NCI-H1417 (cell line): ENCODE measurements at places on chromosomes 2 and 18.

DNA sequence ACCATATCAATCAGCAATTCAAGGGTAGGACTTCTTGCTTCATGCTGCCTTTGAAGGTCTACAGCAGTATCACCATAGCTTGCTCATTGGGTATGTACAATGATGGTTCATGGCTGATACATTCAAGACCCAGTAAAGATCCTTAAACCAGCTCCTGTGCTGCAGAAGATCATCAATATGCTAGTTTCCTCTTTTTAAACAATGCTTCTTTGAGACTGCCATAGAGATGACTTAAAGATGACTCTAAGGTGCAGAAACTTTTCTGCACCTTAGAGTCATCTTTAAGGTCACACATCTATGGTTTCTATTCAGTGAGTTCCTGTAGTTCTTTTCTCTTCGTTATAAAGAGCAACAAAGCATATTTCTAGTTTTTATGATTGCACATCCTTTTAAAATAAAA is 102.8 kb upstream of the KLHL14 start:
- no peak for DNase-seq

GRCh38 chr2:223366566-223366965 is 235.6 kb downstream of the SCG2 start:
- no peak for DNase-seq

GRCh38 chr2:235230821-235231601 is 262.8 kb upstream of the AGAP1 start:
- DNase-seq, result peak; percentile 84

DNA sequence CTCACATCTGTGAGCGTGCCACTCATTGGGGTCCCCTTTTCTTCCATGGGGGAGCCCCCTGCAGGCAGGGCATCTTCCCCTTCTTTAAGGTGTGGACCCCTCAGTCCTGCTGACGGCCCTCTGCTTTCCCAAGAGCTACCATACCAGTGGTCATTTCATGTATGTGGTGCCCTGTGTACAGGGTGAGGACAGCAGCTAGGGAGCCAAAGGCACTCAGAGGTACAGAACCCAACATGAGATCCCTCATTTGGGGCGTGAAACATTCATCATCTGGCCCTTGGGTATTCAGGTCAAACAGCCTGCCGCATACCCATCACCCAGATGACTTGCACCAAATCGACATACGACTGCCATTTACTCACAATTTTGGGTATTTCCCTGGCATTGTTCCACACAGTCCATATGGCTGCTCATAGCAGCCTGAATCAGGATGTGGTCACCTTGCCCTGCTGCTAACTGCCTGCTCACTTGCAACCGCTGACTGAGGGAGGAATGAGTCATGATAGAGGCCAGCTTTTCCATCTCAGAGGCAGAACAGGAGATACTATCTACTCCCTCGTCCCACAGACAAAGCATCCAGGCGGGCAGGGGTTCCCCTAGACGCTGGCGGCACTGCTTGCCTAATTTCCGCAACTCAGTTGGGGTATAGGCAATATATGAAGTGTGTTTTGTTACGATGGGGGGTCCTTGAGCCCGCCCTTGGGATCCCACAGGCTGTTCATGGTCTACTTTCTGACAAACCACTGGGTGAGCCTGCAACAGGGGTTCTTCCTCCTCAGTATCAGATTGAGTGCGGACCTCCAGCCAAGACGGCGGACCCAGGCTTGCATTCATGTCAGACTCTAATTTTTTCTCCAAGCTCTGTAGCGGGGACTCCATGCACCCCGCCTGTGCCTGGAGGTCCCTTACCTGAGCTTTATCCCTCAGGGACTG is 228.6 kb downstream of the SATB2 start:
- DNase-seq, result no peak

- peak; percentile 36 for DNase-seq
Observed at GRCh38 chr2:190882411-190882766, 1.8 kb downstream of the GLS start.

- no peak for DNase-seq
Observed at GRCh38 chr2:70012887-70013286, 51.5 kb upstream of the ASPRV1 start.

DNA sequence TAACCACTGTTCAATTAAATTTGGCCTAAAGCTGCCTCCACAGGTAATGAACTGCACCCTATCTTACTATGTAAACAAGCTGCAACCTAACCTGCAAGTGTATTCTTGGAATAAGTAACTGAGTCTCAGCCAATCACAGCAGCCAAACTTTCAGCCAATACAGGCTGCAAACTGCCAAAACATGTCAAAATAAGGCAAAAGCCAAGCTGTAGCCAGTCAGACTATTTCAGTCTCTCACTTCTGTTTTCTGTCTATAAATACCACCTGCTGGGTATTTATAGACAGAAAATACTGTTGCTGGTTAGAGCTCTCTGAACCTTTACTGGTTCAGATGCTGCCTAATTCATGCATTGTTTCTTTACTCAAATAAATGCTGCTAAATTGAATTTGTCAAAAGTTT is 14.3 kb downstream of the C2orf76 start:
- DNase-seq, result no peak

DNA sequence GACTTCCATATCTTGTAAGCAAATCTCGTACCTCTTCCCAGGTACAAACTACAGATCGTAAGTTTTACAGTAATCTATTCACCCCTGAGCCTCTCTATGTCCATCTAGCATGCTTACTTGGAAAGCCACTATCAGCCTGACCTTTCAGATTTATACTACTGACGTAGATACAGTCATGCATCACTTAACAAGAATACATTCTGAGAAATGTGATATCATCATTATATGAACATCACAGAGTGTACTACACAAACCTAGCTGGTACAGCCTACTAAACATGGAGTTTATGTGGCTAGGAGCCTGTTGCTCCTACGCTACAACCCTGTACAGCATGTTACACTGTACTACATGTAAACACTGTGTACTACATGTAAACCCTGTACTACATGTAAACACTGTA is 293.2 kb upstream of the ZNF804A start:
- no peak for DNase-seq

GRCh38 chr2:218780046-218780445 is 1.9 kb upstream of the CYP27A1 start:
- no peak for DNase-seq

DNA sequence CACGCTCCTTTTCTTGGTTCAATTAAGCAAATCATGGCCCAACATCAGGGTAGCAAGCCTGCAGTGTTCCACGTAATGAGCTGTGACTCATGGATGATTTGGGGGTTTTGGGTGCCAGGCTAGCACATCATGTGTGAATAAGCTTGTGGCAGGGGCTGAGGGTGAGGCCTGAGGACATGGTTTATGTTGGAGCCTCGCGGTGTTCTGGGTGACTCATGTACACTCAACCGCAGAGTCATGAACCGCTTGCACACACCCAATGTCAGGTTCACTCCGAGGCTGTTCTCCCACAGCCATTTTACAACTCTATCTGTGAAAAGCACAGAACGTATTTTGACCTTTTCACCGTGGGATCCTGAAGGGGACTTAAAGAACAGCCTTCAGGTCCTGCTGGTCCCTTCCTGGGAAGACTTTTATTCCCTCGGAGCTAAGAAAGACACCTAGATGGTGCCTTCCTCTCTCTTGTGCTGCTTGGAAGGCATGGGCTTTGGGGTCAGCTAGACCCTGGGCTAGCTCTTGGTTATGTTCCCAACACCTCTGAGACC is 139.9 kb upstream of the ZEB2 start:
- no peak for DNase-seq

GRCh38 chr18:58761241-58761969 is 90.1 kb downstream of the MALT1 start:
- DNase-seq, result no peak

GRCh38 chr2:218863021-218863520 is 3.5 kb downstream of the WNT6 start:
- DNase-seq, result no peak

DNA sequence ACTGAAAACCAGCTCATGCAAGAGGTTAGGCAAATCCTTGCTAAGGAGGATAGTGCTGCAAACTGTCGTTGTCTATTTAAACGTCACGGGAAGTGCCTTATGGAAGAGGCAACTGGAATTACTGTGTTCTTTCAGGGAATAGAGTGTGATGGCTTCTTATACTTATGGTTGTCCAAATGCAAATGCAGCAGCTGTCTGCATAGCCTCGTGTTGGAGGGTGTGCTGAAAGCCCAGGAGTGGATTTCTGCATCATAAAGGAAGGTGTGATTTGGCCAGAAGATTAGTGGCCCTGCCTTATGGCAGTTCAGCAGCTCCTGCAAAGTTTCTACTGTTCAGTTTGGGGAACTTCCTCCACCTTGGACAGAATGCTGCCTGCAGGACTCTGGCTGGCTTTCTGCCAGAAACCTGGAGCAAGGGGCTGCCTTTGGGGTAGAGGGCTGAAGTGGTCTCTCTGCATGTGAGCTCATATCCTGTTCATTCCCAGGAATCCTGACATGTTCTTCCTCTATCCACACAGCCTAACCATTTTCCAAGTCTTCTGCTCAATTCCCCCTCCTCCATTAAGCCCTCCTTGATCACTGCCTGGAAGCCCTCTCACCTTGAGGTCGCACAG is 321.2 kb upstream of the CXCR4 start:
- no peak for DNase-seq

DNA sequence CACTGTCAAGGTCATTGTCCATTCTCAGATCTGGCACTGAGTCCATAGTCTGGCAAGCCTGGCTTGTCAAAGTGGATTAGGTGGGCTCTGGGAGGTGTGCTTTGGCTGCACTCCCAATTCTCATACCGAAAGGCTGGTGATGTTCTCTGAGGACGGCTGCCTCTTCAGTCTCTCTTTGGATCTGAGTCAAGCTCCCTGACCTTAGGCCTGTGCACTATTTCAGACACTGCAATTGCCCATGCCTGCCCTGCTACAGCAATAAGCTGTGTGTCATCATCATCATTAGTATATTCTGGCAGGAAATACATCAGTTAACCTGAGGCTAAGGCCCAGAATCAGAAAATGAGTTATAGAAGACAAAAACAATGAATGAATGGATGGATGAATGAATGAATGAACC is 1.6 kb upstream of the SLC5A7 start:
- no peak for DNase-seq

GRCh38 chr2:30162806-30163205 is 16.0 kb downstream of the YPEL5 start:
- no peak for DNase-seq

DNA sequence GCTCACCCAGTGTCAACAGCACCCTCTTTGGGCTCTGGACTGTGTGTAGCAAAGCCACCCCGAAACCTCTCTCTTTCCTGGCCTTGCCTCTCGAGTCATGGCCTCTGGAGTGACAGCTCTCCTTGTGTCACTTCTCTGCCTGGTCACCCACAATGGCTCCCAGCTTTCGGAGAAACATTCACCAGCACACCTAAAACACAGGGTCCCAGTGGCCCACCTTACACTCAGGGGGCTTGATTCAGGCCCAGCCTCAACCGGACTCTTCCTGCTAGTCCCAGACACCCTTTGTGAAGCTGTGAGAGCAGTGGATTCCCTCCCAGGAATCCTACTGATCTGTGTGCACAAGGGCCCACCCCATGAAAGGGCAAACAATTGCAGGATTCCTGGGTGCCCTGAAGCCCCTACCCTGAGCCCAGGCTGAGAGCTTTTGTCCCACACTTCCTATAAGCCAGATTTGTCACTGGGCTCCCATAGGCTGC is 137.2 kb upstream of the HAAO start:
- DNase-seq, result no peak

GRCh38 chr2:71668326-71669057 is 215.1 kb downstream of the DYSF start:
- DNase-seq, result no peak

- DNase-seq, result peak; percentile 2
Observed at GRCh38 chr2:157336137-157337010, 10.8 kb upstream of the ERMN start.

DNA sequence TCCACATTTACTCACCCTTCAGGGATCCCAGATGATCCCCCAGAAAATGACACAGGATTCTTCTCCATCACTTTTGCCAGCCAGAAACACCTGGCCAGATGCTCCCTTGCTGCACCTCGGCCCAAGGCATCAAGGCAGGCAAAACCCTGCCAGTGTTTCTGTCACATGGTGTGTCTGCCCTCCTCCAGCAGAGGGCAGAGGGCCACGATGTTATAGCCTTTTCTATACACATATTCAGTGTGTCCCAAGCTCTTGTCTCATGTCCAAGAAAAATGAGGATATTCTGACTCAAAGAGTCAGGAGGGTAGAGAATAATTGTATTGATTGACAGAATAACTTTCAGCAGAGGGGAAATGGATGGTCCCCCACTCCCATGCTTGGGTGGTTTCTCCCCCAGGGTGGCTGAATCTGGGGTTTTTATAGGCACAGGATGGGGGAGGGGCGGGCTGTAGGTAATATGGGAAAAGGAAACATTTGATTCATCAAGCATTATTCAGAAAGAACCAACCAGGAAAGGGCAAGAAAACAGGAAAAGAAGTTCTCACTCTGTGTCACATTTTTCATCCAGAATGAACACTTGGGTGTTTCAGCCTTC is 933.9 kb downstream of the TRIB2 start:
- peak; percentile 30 for DNase-seq

- DNase-seq, result no peak
Observed at GRCh38 chr2:238657132-238658053, 190.5 kb upstream of the TWIST2 start.

DNA sequence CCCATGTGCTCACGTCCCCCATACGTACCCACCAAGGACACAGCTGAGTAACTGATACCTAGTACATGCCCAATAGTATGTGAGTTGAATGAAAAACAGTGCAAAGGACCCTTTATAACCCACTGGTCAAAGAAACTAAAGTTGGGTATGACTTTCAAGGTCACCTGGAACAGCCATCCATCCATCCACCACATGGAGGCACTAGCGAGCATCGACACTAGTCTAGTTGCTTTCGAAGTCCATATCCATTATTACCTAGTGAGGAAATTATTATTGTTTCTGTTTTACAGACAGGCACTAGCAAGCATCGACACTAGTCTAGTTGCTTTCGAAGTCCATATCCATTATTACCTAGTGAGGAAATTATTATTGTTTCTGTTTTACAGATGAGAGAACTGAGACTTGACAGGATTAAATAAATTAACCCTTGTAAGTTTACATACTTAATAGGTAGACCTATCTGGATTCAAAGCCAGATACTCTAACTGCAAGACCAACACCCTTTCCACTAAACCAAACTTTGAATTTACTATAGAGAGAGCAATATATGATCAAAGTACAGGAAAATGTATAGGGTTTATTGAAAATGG is 233.7 kb downstream of the METTL4 start:
- peak; percentile 11 for DNase-seq

- DNase-seq, result no peak
Observed at GRCh38 chr2:172843902-172844715, 108.5 kb downstream of the RAPGEF4 start.

DNA sequence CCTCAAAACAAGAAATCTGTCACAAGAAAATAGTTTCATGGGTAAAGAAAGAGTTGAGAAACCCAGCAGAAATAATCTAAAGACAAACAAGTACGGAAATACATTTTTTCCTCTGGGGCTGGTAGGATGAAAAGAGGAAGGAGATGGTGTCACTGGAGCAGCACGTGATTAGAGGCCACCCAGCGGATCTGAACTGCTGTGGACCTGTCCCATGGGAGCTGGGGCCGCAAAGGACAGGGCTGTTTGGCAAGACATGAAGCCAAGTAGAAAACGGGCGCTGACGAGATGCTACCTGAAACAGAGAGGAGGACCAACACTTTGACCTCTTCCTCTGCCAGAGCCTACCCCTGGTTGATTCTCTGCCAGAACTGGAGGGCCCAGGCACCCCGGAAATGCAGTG is 295.4 kb upstream of the ATP5MC3 start:
- no peak for DNase-seq
